ENCODE measurements at places on chromosomes 2 and 18.

DNA sequence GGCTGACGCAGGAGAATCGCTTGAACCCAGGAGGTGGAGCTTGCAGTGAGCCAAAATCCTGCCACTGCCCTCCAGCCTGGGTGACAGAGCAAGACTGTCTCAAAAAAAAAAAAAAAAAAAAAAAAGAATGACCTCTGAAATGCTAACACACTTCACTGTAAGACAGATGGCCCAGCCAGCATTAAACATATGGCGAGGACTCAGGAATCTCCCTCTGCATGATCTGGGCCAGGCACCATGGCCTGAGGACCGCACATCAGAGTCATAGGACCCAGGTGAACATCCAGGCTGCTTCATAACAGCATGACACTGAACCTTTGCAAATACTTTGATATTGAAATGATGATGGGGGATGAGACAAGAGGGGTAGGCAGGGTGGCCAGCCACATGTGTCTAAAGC is 56.1 kb upstream of the DNMT3A start:
- no peak for DNase-seq

DNA sequence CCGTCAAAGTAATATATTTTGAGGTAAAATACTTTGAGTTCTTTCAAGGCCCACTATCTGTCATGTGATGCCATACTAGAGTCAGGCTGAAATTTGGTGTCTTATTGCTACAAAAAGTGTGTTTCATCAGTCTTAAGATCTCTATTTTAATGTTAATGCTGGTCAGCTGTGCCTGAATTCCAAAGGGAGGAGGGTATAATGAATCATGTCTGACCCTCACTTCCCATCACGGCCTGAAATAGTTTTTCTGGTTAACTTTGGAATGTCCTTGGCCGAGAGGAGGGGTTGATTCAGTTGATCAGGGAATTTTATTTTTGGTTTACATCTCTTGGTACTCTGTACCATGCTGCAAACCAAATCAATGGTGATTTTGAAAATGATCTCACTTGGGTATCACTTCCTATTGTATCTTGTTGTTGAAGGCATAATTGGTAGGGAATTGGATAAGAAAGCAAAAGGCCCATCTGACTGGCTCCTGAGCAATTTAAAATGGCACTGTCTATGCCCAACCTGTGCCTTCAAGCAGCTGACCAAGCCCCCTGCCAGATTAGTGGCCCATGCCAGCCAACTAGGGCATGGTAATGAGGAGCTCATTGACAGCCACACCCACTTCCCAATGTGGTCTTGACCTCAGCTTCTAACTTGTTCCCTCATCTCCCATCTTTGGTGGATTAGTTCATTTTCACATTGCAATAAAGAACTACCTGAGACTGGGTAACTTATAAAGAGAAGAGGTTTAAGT is 6.1 kb upstream of the SLC35F5 start:
- no peak for DNase-seq

- no peak for DNase-seq
These were observed 16.8 kb downstream of the TTC39C start for GRCh38 chr18:24031318-24031717.

DNA sequence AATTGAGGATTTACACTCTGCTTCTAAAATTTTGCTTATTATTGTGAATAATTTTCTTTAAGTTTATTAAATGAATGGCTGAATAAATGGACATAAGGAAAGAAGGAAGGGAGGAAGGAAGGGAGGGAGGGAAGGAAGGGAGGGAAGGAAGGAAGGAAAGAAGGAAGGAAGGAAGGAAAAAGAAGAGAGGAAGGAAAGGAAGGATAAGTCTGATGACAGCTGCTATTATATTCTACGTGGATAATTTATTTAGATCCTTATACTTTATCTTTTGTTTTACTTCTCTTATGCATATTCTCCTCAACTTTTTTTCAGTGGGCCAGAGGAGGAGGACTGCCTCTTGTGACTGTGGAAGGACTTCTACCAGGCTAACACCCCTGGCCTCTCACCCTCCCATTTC is 17.4 kb downstream of the CLUL1 start:
- DNase-seq = no peak

- DNase-seq = no peak
These were observed 114.6 kb downstream of the IKZF2 start for GRCh38 chr2:213036836-213037235.

DNA sequence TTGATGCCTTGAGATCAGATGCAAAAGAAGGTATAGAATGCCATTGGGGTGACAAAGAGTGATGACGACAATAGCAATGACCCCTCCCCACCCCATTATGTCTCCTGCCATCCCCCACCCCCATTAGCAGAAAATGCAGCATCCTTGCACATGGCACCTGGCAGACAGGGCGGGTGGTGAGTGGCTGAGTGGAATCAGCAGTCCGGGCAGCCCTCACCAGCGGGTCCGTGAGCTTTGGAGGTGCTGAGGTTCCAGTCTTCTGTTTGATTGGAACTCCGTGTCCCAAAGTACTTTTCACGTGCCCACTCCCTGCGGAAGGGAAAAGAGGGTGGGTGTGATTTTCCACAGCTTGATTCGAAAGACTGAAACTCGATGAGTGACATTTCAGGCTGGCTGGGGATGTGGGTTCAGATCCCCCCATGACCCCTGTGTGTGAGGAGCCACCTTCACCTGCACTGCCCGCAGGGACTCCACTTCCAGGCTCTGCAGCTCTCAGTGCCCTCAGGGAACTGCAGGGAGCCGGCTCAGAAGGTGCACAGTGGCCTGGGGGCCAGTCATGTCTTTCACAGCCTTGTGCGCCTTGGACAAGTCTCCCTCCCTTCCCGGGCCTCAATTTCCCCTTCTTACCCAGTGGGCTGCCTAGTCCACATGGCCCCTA is 130.9 kb downstream of the GLI2 start:
- DNase-seq = no peak
